ENCODE measurements at places on chromosomes 11 and 22.

DNA sequence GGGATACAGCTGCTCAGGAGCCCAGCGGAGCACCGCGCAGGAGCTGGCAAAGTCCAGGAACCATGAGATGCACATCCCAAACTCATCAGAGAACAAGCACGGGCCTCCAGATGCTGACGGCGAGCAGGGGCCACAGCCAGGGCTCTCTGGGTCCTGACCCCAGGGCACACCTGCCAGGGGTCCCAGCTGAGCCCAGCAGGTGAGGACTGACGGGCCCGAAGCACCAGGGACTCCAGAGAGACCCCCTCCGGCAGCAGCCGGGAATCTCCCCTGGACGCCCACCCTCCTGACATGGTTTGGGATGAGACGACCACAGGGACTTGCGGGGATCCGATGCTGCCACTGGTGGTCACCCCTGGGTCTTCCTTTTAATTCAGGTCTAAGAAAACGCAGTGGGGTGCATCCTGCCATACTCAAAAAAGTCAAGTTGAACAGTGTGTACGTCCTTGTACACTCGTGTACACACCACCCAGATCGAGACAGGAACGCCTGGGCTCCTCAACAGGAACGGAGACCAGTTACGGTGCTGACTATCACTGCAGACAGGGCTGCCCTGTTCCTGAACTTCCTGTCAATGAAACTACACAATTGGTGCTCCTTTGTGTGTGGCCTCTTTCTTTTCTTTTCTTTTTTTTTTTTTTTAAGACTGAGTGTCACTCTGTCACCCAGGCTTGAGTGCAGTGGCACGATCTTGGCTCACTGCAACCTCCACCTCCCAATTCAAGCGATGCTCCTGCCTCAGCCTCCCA is 21.9 kb downstream of the TTLL8 start:
- DNase-seq: no peak

DNA sequence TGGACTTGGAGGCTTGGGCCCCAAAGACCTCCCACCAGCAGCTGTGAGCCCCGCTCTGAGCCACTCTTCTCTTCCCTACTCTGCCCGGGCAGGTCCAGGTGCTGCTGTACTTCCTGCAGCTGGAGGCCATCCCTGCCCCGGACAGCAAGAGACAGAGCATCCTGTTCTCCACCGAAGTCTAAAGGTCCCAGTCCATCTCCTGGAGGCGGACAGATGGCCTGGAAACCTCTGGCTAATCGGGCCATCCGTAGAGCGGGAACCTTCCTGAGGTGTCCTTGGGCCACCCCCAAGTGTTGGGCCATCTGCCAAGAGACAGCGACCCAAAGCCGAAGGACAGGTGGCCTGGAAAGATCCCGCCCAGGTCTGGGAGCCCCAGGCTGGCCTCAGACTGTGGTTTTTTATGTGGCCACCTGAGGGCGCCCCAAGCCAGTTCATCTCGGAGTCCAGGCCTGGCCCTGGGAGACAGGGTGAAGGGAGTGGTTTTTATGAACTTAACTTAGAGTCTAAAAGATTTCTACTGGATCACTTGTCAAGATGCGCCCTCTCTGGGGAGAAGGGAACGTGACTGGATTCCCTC is 135.1 kb downstream of the BCR start:
- peak; percentile 19 for DNase-seq

DNA sequence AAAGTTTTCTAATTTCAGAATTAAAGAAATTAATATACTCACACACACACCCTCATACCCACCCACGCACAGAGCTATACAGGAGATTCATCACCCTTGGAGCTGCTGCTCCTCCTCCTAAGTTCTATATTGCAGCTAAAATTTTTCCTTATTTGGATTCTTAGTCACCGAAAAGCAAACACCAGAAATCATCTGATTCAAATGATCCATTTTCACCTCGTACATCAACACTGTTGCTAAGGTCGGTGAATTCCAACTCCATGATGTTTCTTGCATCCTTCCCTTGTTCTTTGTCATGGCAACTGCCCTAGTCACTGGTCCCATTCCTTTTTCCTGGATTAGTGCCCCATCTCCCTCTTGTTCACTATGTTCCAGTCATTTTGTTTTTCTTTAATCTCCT is 286.2 kb downstream of the GRM5 start:
- peak; percentile 84 for DNase-seq

GRCh38 chr22:44648821-44649565 is 53.0 kb upstream of the PRR5 start:
- peak; percentile 83 for DNase-seq

DNA sequence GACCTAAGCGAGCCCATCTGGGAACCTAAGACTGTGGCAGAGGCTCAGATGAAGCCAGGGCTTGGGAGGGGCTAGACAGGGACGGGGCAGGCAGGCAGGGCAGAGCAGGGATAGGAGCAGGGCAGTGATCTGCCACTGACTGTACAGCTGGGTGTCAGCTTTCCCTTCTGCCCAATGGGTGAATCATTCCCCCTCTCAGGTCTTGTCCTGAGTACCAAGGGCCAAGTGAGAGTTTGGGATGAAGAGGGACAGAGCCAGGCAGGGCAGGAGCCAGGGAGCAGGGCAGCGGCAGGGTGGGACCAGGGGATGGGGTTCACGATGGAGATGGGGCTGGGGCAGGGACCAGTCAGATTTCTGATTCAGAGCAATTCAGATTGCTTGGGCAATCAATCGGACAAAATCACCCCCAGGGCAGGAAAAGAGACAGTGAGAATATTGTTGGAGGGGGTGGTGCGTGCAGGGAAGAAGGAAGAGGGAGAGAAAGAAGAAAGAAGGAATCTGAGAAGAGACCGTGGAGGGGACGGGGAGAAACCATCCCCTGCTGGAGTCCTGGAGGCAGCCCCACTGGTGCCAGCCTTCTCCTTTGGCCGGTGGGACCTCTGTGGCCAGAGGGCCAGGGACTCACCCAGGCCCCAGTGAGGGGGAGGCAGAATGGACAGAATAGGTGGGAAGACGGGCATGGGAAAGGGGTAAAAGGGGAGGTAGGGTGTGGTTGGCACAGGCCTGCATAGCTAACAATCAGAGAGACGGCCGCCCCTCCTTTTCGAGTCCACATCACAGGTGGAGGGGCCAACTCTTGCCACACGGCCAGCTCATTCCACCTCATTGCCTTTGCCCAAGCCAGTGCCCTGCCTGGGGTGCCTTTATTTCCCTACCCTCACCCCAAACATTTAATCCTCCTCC is 47.2 kb downstream of the CYTH4 start:
- DNase-seq: no peak

DNA sequence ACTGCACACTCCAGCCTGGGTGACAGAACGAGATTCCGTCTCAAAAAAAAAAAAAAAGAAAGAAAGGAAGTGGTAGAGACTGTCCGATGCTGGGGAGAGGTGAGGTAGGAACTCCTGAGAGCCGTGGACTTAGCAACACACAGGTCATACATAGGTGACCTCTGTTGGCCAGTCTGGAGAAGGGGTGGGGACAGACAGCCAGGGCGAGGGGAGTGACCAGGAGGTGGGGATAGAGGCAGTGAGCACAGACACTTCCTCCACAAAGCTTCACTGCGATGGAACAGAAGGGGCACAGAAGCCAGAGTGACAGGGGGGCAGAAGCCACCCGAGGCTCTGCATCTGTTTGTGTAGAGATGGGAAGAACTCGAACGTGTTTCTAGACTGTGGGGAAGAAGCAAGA is 47.1 kb downstream of the MYH9 start:
- DNase-seq: no peak

GRCh38 chr11:71991494-71991893 is 7.2 kb upstream of the IL18BP start:
- DNase-seq: no peak

DNA sequence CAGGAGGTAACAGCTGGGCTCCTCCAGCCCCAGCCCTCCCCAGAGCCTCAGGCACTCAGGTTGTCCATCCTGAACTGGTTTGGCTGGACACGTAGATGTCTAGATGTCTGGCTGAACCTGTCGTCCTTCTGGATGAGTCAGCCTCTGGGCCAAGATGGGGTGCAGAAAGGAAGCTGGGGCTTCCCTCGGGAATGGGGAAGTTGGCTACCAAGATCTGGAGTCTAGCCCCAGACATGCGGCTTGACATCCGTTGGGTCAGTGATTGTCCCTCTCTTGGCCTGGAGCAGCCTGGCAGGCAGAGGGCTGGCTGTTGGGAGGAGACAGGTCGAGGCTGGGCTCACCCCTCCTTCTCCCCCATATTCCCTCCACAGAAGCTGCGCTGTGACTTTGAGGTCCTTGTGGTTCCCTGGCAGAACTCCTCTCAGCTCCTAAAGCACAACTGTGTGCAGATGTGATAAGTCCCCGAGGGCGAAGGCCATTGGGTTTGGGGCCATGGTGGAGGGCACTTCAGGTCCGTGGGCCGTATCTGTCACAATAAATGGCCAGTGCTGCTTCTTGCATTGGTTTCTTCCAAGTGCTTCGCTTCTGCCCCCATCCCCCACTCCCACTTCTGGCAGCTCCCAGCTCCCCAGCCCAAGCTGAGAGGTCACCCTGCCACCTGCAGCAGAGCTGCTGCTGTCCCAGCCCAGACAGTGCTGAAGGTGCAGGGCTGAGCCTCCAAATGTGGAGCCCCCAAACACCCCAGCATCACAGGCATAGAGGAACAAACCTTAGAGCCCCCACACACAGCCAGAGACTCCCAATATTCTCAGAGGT is 1.3 kb downstream of the CST6 start:
- no peak for DNase-seq

- no peak for DNase-seq
Observed at GRCh38 chr11:43546561-43547429, 133.7 kb upstream of the HSD17B12 start.

DNA sequence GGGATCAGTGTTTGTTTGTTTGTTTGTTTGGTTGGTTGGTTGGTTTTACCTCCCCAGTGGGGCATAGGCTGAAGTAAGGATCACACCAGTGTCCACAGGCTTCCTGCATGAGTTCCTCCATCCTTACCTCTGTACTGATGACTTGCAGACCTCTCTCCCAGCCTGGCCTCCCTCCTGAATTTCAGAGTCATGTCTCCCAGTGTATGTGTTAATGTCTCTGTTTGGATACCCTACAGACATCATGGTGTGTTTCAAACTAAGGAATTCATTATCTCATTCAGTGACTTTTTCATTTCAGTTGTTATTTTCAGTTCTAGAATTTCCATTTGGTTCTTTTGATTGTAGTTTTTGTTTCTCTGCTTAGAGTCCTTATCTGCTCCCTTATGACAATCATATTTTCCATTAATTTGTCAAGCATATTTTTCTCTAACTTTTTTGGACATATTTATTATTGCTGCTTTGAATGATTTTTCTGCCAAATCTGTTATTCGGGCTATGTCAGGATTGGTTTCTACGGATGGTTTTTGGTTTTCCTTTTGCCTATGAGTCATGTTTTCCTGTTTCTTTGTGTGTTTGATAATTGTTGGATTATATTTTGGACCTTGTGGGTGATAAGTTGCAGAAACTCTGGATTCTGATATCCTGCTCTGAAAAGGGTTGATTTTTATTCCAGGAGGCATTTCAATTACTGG is 23.6 kb downstream of the MYEOV start:
- DNase-seq: no peak

GRCh38 chr11:36492724-36493304 is 17.3 kb downstream of the TRAF6 start:
- no peak for DNase-seq

- DNase-seq: no peak
Observed at GRCh38 chr11:116736763-116737162, 36.0 kb downstream of the BUD13 start.

- DNase-seq: no peak
Observed at GRCh38 chr11:2586087-2586792, 113.6 kb downstream of the KCNQ1OT1 start.

- DNase-seq: no peak
Observed at GRCh38 chr11:63716046-63716445, 34.7 kb downstream of the RTN3 start.

DNA sequence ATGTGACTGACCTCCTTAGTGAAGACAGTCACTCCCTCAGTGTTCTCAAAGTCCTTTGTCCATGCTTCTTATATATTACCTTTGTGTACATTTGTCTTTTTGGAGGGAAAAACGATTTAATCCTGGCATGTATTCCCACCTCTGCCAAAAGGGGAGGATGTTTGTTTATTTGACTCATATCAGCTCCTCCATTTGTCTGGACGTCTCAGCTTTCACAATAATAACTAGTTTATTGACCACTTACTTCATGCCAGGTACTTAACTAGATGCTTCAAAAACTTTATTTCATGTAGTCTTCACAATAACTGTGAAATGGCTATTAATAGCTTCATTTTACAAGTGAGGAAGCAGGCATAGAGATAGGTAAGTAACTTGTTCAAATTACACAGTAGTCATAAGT is 5.3 kb downstream of the TBCEL start:
- DNase-seq: no peak

DNA sequence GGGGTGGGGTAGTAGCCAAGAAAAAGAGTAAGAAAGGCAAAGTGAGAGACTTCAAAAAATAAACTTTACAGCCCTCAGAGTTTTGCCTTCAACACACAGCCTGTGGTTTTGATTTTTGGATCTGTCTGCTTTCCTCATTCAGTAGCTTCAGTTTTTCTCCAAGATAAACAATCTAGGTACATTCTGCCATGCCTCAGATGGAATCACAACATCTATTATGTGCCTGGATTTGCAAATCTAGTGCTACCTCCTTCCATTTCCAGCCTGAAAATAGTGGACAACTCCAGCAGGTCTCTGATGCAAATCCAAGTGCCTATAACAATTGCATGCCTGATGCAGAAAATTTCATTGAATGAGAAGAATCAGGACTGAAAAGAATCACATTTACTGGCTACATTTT is 206.6 kb upstream of the GUCY1A2 start:
- DNase-seq: no peak

DNA sequence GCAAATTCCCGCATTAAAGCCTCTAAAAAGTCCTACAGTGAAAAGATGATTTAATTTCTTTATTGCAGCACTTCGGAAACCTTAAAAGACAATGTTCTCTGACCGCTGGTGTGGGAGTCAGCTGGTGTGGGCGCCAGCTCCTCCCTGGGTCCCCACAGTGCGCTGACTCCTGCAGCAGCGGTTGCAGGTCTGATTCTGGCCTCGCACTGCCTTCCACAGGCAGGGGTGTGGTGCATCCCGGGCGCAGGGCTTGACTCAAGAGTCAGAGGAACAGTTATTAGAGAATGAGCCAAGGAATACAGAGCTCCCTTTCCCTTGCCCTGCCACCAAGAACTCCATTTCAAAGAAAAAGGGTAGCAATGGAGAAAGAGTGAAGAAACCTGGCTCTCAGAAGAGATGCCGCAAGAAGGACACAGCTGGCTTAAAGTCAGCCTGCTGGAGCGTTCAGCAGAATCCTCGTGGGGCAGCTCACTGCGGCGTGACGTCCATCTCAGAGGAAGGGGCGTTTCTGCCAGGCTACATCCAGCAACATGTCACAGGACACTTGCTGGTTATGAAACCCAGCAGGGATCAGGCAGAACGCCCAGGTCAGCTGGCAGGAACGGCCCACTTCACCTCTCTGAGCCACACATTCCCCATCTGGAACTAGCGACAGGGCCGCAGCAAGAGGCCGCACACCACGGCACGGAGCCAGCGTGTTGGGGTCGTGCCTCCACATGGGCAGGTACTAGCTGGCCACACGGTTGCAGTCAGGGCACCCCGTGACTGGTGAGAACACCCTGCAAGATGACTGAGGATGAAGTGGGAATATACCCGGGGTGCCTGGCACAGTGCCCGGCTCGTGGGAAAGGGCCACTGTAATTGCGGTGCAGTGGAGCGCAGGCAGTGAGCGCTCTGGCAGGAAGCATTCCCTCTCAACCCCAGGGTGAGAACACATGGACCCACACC is 18.1 kb upstream of the EFCAB6 start:
- no peak for DNase-seq

All from fibroblast of skin of left biceps (primary cell).